ENCODE measurements at places on chromosomes 16 and 17. TPM values are rescaled to one million over a fixed set of nuclear protein-coding genes. Genes with fewer than 3 reads are reported as not detected.

KRT32 gene
- polyA plus RNA-seq, result not detected

FMNL1 gene
- polyA plus RNA-seq, result 21.3 TPM

MRPL38 gene
- polyA plus RNA-seq, result 61.9 TPM

VTN gene
- polyA plus RNA-seq, result not detected

SOST gene
- not detected for polyA plus RNA-seq

CHAD gene
- polyA plus RNA-seq, result not detected

FBF1 gene
- 1.9 TPM for polyA plus RNA-seq

ATP2A3 gene
- polyA plus RNA-seq, result 90.8 TPM

NOMO2 gene
- polyA plus RNA-seq, result 47.5 TPM

ABCA5 gene
- 2.8 TPM for polyA plus RNA-seq

Measured in naive B cell (primary cell).